ENCODE measurements at places on chromosomes 12 and 14.

GRCh38 chr12:47316609-47317049, 236.9 kb upstream of the AMIGO2 start:
- no peak overlapping the region for H3K4me3 ChIP-seq
- DNase-seq, result no peak
- no peaks in the 10 kb centered on the region for H3K27me3 ChIP-seq
- H3K4me1 ChIP-seq, result no peaks in the 10 kb centered on the region
- H3K27ac ChIP-seq, result no peak overlapping the region

DNA sequence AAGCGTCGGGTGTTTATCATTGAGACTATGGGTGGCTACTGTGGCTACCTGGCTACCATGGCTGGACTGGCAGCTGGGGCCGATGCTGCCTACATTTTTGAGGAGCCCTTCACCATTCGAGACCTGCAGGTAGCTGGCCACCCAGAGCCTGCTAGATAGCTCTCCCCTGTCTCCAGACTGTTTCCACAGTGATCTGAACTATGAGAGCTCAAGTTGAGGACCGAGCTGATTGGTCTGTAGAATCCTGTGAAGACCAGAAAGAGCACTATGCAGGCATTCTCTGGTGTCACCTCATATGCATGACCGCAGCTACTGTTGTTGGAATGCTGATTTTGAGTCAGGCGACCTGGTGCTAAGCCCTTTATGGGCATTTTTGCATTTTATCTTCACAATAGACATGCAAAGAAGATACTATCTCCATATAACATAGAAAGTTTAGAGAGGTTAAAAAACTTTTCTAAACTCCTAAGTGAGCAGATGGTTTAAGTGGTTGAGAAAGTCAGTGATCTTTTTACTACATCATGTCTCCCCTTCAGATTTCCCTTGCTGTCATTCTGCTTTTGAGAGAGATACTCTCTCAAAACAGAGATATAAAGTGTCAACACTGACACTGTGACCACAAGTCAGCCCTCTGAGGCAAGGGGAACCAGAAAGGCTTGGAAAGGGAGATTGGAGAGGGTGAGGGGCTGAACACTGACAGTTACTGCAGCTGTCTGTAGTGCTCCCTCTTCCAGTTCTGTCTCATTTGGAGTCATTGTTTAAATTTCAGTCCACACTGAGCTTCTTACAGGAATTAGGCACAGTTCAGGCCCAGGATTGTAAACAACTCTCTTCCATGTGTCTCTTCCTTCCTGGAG, 14.3 kb downstream of the ASB8 start:
- H3K4me3 ChIP-seq, result no peak overlapping the region
- H3K27me3 ChIP-seq, result no peaks in the 10 kb centered on the region
- DNase-seq, result no peak
- no peak overlapping the region for H3K27ac ChIP-seq

DNA sequence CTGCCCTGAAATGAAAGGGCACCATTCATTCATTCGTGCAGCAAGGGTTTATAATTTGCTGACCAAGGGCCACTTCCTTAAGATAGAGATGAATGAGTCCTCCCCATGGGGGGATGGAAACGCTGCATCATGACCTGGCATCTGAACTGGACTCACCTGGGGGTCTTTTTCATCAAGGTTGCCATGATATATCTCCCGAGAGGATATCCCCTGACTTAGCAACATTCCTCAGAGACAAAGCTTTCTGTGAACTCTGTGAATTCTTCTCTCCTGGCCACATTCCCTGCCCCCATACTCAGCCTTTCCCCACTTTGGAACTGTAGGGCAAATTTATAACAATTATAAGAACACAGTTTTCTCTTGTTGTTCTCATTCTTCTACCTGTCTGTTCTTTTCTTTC, 30.8 kb downstream of the SRRM4 start:
- no peak for DNase-seq
- no peaks in the 10 kb centered on the region for H3K4me1 ChIP-seq
- H3K27ac ChIP-seq, result no peak overlapping the region
- H3K36me3 ChIP-seq, result no peaks in the 10 kb centered on the region

DNA sequence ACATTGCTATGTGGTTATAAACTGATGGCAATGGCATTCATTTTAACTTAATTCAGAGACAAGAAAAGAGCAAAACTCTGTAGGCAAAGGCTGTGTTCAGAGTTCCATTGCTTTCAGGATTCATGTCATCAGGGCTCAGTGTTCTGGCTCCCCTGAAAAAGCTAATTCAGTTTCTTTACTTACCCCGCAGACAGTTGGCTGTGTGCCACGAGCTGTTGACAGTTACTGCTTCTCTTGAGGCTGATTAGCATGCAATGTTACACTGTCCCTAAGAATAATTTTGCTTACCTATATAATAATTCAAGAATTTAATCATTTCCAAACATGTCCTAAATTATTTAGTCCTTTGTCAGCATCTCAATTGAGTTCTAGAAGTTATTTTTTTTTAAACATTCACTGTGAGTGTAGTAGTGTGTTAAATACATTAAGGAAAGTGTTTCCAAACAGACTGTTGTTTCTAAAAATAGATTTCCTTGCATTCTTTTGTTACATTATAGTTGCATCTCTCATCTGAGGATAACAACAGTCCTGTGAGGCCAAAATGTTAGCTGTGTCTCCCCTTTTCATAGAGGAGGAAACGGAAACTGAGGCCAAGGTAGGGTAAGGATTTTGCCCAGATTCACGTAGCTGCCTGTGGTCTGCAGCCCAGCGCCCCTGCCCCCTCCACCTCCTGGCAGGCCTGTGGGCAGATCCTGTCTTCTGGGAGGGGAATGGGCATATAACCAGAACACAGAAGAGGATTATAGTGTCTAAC, 98.6 kb downstream of the PELI2 start:
- H3K4me1 ChIP-seq, result no peaks in the 10 kb centered on the region
- no peaks in the 10 kb centered on the region for H3K36me3 ChIP-seq
- H3K27ac ChIP-seq, result no peak overlapping the region
- DNase-seq, result no peak

DNA sequence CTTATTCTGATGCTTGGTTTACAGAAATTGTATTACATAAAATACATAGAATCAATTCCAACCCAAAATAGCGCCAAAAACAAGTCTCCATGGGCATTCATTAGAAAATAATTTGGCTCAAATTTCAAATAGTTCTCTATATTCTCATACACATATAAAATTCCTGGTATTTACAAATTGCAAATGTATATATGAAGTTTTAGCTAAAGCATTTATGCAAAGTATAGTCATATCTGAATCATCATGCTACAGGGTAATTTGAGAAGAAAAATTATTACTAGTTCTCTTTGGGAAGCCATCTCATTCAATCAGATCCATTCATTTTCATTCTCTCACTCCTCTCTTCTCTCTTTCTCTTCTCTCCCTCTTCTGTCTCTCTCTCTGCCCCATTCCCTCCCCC, 257.8 kb downstream of the DPF3 start:
- peaks cover 39% of the 10 kb centered on the region for H3K4me1 ChIP-seq
- H3K27me3 ChIP-seq, result no peaks in the 10 kb centered on the region
- DNase-seq, result no peak
- no peaks in the 10 kb centered on the region for H3K36me3 ChIP-seq

DNA sequence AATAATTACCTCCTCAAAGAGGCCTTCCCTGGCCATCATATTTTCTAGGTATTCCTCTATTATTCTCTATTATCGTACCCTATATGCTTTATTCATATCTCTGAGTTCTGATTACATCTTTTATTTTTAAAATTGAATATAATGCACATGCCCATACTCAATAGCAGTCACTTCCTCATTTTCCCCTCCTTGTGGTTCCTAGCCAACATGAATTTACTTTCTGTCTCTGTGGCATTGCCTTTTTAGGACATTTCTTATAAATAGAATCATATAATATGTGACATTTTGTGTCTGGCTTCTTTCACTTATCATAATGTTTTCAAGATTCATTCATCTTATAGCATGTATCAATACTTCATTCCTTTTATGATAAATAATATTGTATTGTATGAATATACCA, 74.4 kb upstream of the TRHDE start:
- H3K36me3 ChIP-seq, result no peaks in the 10 kb centered on the region
- no peaks in the 10 kb centered on the region for H3K4me1 ChIP-seq
- H3K27ac ChIP-seq, result no peak overlapping the region
- DNase-seq, result no peak
- H3K27me3 ChIP-seq, result no peaks in the 10 kb centered on the region

GRCh38 chr14:34810028-34810427, 65.1 kb downstream of the BAZ1A start:
- H3K36me3 ChIP-seq, result peaks cover 75% of the 10 kb centered on the region
- no peak overlapping the region for H3K27ac ChIP-seq
- H3K4me1 ChIP-seq, result no peaks in the 10 kb centered on the region
- H3K4me3 ChIP-seq, result no peak overlapping the region

GRCh38 chr14:34867199-34867598, 8.0 kb downstream of the BAZ1A start:
- no peaks in the 10 kb centered on the region for H3K27me3 ChIP-seq
- no peak overlapping the region for H3K4me3 ChIP-seq
- H3K27ac ChIP-seq, result no peak overlapping the region
- H3K4me1 ChIP-seq, result peaks cover 5% of the 10 kb centered on the region
- peaks cover 57% of the 10 kb centered on the region for H3K36me3 ChIP-seq

DNA sequence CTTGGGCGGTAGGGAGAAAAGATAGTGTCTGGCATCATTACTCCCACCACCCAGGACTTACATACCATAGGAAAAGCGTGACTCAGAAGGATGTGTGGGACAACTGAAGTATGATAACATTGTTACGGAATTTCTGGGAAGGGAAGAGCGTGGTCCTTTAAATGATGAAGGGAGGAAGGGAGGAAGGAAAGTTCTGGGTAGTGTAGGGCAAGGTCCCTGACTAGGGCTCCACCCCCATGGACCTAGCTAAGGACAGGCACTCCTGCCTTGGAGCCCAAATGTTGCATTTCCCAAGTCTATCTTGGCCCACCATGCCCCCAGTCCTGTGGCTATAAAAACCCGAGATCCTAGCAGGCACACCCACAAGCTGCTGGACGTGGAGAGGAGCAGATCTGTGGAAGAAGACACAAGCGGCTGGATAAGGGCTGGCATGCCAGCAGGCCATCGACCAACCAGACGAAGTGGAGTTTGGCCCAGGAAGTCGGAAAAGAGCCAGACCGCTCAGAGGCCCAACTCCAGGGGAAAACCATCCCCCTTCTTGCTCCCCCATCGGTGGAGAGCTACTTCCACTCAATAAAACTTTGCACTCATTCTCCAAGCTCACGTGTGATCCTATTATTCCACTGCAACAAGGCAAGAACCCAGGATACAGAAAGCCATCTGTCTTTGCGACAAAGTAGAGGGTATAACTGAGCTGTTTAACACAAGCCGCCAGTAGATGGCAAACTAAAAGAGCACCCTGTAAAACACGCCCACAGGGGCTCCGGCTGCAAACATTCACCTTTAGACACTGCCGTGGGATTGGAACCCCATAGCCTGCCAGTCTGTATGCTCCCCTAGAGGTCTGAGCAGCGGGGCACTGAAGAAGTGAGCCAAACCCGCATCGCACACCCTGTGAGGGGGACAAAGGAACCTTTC, 23.0 kb upstream of the RAB21 start:
- no peak overlapping the region for H3K4me3 ChIP-seq
- no peaks in the 10 kb centered on the region for H3K36me3 ChIP-seq
- no peak for DNase-seq

GRCh38 chr12:12671850-12672660, 23.9 kb downstream of the GPR19 start:
- no peak for DNase-seq
- H3K27ac ChIP-seq, result no peak overlapping the region
- H3K36me3 ChIP-seq, result no peaks in the 10 kb centered on the region
- H3K4me1 ChIP-seq, result no peaks in the 10 kb centered on the region

DNA sequence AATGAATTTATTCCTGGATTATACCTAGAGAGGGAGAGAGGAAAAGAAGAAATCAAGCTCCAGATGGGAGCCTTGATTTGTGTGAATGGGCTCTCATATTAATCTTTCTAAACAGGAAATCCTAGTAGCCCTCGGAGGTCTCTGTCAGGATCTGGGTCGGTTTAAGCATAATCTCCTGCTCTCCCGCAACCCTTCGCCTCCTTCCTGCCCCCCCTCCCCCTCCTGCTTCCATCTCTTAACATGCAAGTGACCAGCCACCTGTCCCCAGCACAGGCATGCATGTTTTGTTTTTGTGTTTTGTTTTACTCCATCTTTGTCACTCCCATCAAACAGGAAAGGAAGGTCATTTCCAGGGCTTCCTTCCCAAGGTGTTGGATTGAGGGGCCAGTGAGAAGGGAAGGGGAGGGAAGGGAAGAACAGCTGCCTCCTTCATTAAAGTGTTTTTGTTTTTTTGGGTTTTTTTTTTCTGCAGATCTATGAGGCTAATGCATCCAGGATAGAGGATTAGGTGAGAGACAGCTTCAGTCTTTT, 4.8 kb upstream of the KCNA5 start:
- peaks cover 26% of the 10 kb centered on the region for H3K27me3 ChIP-seq
- H3K36me3 ChIP-seq, result no peaks in the 10 kb centered on the region
- H3K27ac ChIP-seq, result no peak overlapping the region
- DNase-seq, result no peak
- H3K4me3 ChIP-seq, result no peak overlapping the region
- H3K4me1 ChIP-seq, result no peaks in the 10 kb centered on the region

DNA sequence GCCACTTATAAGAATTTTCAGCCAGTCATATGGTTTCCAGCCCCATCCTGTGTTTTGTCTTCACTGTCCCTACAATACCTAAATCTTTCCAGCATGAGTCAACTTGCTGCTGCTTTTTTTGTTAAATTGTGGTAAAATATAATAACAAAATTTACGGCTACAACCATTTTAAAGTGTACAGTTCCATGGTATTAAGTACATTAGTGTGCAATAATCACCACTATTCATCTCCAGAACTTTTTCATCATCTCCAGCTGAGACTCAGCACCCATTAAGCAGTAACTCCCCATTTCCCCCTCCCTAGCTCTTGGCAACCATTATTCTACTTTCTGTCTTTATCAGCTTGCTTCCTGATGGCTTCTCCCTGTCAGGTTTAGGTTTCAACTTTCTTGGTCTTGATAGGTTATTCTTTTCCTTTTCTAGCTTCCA, 39.1 kb downstream of the FRS2 start:
- H3K27ac ChIP-seq, result peak overlapping the region; percentile 0
- H3K36me3 ChIP-seq, result peaks cover 7% of the 10 kb centered on the region
- H3K4me3 ChIP-seq, result no peak overlapping the region
- H3K4me1 ChIP-seq, result peaks cover 22% of the 10 kb centered on the region

GRCh38 chr14:95294320-95294719, 25.4 kb downstream of the CLMN start:
- no peaks in the 10 kb centered on the region for H3K27me3 ChIP-seq
- no peak overlapping the region for H3K27ac ChIP-seq
- DNase-seq, result peak; percentile 29
- peaks cover 15% of the 10 kb centered on the region for H3K4me1 ChIP-seq
- H3K36me3 ChIP-seq, result no peaks in the 10 kb centered on the region
- H3K4me3 ChIP-seq, result no peak overlapping the region
